ENCODE measurements at places on chromosomes 3 and 15.

GRCh38 chr15:87623832-87624231, 632.7 kb downstream of the NTRK3 start:
- no peak for DNase-seq

DNA sequence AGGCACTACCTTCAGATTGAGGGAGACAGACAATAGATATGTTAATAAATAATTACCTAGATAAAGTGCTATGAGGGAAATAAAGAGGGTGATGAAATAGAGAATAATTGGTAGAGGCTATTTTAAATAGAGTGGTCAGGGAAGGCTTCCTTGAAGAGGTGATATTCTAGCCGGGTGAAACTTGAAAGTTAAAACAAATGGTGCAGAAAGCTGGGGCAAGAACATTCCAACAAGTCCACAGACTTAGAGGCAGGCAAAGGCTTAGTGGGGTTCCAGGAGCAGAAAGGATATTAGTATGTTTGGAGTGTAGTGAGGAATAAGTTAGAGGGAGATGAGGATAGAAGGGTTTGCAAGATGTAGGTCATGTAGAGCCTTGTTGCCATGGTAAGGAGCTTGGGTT, 10.1 kb downstream of the HACD3 start:
- DNase-seq: no peak

DNA sequence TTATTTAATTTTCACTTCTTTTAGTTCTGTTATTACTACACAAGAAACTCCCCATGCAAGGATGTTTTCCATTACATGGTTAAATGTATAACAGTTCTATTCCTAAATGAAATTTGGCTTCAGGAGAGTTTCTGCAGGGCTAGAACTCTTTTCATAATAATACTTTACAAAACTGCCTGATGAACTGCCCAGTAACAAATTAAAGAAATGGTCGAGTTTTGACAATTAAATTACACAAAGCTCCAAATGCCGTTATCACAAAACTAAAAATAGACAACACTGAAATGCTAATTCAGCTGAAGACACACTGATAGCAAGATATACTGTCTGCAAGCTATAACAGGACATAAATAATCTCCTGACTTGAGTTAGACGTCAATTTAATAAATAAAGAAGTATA, 435.2 kb upstream of the CCDC54 start:
- DNase-seq: no peak

DNA sequence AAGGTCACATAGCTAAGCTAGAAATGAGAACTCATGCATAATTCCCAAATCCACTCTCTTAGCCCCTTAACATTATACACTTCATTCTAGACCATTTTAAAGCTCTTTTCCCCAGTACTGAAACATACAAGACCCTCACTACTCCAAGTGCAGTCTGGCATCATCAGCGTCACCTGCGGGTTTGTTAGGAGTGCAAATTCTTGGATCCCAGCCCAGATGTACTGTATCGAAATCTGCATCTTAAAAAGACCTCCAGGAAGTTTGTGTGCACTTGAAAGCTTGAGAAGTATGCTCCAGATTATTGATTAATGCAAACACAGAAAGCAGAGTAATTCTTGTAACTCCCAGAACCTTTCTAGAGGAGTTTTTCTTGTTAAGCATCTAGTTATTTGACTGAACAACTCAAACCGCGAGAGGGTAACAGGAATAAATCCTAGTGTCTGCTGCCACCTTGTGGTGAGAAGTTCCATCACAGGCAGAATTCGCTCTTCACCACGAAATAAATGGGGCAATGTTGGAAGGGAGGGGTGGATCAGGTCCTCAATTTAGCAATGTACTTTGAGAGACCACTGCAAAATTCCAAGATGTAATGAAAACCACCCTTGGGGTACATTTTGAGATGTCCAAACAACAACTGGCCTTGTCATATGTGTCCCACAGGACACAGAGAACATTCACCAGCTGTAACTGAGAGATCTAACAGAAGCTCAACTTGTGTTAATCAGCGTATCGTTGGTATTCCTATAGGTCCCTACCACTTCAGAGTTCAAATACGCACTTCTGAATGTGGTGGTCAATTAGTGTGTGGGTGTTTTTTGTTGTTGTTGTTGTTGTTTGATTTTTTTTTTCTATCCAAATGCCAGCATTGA, 583 bp upstream of the C3orf49 start:
- DNase-seq: peak; percentile 59

DNA sequence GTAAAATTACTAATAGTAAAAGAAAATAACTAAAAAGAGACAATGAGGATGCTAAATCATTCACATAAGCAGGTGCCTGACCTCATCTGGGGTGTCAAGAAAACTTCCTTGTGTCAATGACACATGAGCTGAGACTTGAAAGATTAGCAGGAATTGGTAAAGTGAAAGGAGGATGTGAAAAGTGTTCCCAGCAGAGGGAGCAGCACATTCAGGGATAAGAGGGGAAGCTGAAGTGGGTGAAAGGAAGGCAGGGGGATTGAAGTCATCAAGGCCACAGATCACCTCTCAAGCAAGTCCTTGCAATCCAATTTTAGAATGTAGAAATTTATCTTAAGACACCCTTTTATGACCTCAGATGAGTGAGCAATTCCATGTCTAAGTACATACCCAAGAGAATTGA, 60.2 kb upstream of the ACP3 start:
- no peak for DNase-seq

GRCh38 chr15:94066046-94066445, 165.3 kb upstream of the MCTP2 start:
- no peak for DNase-seq

GRCh38 chr3:133592843-133593242, 19.4 kb downstream of the CDV3 start:
- DNase-seq: no peak

GRCh38 chr3:13053420-13053819, 19.8 kb downstream of the IQSEC1 start:
- DNase-seq: no peak

DNA sequence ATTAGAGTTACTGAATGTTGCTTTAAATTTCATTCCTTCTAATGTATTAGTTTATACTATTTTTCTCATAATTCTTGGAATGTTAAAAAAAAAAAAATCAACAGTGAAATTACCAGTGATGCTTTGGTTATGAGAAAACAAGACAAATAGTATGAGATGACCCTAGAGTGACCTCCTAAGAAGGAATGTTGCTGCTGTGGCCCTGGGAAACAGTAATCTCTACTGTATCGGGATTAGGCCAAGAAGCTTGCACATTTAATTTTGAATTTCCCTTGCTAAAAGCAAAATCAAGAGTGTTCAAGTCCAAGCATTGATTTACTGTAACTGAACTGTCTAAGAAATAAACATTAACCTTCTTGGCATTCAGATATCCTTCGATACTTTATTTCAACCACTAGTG, 18.1 kb downstream of the TOPBP1 start:
- DNase-seq: no peak

GRCh38 chr3:127264794-127265514, 22.9 kb downstream of the PRR20G start:
- no peak for DNase-seq

DNA sequence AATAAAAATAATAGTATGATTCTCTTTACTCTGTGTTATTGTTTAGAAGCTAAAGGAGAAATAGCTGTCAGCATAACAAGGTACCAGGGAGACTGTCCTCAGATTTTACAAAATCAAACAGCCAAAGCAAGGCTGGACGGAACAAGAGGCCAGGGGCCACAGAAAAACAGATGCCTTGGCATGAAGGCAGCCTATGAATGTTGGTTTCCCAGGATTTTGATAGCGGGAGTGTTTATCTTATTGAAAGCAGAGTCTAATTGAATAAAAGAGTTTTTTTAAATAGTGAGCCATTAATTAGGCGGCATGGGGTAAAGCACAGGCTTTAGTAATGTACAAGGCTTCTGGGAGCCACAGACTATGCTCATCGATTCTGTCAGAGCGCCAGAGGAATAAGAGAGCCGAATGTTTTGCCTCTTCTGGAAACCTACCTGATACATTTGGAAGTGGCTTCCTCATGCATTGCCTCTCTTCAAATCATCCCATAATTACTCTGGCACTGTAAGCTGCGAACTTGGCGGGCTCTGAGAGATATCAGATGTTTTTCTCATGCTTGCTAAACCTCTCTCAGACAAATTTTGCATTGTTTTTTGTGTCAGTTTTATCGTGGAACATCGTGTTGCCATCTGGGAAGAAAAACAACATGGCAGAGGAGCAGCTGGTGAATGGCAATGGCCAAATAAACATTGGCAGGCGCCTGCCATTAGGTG, 30.4 kb upstream of the TMCO5A start:
- DNase-seq: no peak

GRCh38 chr3:195892105-195893043, 16.0 kb downstream of the TNK2 start:
- DNase-seq: no peak

DNA sequence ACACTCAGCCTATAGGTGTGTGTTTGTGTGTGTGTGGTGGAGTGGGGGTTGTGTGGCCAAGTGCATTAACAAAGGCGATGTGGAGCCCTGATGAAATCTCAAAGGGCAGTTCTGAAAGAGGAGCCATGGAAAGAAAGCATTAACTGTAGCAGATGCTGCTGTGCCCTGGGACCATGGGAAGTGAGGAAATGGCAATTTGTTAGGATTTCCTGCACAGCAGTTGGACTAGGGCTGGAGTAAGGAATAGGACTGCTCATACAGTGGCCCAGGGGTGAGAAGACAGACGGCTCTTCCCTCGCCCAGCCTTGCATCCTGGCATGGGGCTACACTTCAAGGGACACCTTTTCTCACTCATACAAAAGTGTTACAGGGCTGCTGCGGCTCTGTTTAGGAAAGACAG, 12.3 kb upstream of the ZBTB38 start:
- no peak for DNase-seq

DNA sequence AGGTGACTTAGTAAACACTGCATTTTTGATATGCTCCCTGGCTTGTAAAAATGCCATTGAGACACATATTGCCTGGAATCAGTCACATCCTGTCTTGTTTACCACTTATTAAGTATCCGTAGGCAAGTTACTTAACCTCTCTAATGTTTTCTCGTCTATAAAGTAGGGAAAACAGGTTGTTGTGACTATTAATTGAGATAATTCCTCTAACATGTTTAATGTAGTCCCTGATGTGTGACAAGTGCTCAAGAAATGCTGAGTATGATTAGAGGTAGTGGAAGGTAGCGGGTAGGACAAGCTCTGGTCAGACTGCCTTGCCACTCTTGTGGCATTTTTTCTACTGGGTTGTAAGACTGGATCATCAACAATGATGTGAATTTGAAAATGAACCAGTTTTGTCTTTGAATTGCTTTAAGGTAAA, 54.1 kb downstream of the NFKBIZ start:
- DNase-seq: no peak

DNA sequence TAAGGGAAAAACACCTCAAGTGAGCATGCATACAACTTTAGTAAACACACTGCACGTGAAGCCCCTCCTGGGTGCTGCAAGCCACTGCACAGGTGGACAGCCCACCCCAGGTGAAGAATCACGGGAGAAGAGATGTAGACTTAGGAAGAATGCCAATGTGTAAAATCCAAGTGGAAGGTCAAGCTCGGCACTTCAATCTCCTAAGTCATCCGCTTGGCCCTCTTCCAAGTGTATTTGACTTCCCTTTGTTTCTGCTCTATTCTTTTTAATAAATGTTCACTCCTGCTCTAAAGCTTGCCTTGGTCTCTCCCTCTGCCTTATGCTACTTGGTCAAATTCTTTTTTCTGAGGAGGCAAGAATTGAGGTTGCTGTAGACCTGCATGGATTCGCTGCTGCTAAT, 316.6 kb downstream of the EDEM1 start:
- DNase-seq: no peak

- DNase-seq: no peak
Measured at GRCh38 chr3:108461661-108462111, 48.7 kb downstream of the MYH15 start.

- DNase-seq: no peak
Measured at GRCh38 chr3:80233576-80233975, 465.8 kb upstream of the ROBO1 start.

DNA sequence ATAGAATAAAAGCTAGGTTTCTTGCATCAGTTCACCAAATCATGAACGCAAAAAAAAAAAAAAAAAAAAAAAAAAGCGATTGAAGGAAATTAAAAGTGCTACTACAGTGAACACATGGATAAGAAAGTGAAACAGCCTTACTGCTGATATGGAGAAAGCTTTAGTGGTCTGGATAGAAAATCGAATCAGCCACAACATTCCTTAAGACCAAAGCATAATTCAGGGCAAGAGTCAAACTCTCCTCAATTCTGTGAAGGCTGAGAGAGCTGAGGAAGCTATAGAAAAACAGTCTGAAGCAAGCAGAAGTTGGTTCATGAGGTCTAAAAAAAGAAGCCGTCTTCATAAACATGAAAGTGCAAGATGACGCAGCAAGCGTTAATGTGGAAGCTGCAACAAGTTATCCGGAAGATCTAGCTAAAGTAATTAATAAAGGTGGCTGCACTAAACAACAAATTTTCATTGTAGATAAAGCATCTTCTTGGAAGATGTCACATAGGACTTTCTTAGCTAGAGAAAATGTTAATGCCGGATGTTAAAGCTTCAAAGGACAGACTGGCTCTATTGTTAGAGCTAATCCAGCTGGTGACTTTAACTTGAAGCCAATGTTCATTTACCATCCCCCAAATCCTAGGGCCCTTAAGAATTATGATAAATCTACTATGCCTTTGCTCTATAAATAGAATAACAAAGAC, 19.2 kb downstream of the P3H2 start:
- no peak for DNase-seq

DNA sequence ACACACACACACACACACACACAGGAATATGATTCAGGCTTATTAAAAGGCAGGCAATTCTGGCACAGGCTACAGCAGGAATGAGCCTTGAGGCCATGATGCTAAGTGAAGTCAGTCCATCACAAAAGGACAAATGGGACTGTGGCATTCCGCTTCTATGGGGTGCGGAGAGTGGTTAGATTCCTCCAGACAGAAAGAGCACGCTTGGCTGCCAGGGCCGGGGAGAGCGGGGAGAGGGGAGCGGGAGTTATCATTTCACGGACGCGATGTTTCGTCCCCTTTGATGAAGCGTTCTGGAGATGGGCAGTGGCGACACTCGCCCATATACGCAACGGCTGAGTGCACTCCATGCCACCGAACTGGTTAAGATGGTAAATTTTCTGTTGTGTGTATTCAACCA, 58.5 kb upstream of the FAM174B start:
- DNase-seq: no peak

- no peak for DNase-seq
Measured at GRCh38 chr3:107206141-107206540, 171.1 kb upstream of the CCDC54 start.

DNA sequence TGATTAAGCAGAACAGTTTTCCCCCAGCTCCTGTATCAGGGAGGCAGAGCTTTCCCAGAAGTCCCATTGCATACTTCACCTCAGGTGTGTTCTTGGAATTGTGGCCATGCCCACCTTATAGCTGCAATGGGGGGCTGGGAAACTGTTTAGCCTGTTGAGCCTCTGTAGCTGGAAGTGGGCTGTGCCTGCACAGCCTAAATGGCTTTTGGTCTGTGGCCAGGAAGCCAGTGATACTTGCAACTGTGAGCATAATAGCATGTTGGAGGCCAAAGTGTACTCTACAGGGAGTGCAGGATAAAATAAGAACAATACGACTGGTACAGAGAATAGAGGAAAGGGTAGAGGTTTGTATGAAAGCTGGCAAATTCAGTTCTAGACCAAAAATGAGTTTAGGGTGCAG, 248.5 kb downstream of the PTPRG start:
- DNase-seq: no peak

GRCh38 chr3:35908366-35909232, 269.3 kb downstream of the ARPP21 start:
- DNase-seq: peak; percentile 1

Data from T-cell (primary cell).